ENCODE measurements at places on chromosomes 4 and X.

GRCh38 chr4:5003372-5003857 lies 15.8 kb downstream of the CYTL1 start:
- no peak for DNase-seq

- DNase-seq, result no peak
These were observed 505.8 kb downstream of the KLHL13 start for GRCh38 chrX:117610806-117611205.

GRCh38 chr4:152599095-152599494 lies 63.2 kb upstream of the FBXW7 start:
- no peak for DNase-seq

DNA sequence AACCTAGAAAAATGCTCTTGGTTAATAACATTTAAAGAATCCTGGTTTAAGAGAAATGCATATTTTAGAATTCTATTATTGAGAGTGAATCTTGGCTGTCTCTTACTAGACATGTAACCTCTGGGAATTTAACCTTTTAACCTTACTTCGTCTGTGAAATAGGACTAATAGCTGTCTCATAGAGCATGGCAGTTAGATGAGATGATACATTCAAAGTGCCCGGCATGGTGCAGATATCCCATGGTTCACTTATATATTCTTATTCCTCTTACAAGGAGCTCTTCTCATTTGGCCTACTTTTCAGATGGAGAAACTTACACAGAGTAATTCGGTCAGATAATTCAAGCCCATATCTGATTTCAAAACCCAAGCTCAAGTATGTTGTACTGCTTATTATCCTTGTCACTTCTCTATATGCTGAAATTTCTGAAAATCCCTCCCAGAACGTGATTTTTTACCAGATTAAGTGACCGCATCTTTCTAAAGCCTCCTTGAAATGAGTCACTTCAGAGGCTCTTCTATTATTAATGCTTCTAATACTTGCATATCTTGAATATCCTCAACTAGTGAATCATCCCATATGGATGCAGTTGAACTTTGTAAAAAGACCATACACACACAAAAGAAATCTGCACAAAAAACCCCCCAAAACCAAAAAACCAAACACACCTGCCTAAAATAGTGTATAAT lies 4.9 kb downstream of the CDKN2AIP start:
- no peak for DNase-seq

DNA sequence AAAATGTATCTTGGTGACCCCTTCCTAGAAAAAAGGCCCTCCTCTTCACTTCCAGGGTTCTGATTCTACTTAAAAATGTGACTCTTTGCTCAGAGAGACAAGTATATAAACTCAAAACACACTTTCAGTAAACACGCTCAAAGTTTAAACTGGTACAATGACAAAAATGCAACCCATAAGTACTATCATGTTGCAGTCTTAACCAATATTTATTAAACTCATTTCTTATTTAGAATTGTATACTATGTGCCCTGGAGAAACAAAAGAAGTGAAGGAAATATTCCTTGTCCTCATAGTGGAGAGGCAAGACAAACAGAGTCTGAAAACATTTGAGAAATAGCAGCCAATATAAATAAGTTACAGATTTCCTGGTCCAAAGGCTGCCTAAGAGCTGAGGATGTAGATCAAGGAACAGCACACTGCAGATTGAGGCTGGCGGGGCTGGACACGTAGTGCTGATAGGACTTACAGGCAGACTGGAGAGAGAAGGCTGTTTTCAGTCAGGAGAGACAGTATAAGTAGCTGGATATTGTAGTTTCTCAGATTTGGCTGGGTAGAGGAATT lies 39.1 kb upstream of the ANXA3 start:
- DNase-seq, result no peak

- peak; percentile 60 for DNase-seq
These were observed 2.8 kb downstream of the ARX start for GRCh38 chrX:25012793-25013631.

- DNase-seq, result no peak
These were observed 111.1 kb downstream of the KLF8 start for GRCh38 chrX:56343219-56343618.

DNA sequence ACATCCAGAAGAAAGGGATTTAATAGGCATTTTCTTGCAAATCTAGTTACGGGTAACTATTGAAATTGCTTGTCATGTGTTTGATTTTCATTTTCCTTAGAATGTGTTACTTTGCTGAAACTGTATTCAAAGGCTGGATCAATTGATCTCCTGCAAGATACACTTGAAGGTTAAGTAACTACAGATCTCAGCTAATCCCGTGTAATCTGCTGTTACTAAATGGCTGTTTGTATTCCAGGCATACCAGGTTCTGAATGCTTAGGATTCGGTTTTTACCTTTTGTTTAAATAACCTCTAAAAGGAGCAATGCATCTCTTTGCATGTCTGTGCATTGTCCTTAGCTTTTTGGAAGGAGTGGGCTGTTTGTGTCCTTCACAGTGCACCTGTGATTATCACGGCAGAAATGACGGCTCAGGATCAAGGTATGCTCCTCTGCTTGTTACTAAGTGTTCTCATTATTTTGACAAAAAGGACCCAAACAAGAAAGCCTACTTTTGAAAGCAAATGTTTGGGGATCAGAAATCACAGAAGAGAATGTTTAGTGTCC lies at the start of gene LRIT3:
TSS of gene LRIT3 (plus strand) at position 212 of the 547 bp plus-strand sequence. CDS start at position 307, 95 bp downstream.
- no peak for DNase-seq

DNA sequence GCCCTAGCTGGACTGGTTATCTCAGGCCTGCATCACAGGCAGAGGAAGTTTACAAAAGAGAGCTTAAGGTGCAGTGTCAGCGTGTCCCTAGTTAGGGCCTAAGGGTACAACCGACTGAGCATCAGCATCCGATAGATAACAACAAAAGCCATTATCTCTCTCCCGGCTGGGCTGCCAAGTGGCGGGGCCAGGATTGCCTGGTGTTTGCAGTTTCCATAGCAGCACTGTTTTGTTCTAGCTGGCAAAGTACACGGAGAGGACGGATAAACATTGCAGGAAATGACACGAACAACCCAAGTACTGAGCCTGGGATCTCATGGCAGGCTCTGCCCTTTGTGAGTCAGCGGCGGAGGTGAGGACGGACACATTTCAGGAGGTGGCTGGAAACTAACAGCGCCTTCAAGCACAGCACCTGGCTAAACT lies 104.7 kb upstream of the NOCT start:
- DNase-seq, result peak; percentile 22

DNA sequence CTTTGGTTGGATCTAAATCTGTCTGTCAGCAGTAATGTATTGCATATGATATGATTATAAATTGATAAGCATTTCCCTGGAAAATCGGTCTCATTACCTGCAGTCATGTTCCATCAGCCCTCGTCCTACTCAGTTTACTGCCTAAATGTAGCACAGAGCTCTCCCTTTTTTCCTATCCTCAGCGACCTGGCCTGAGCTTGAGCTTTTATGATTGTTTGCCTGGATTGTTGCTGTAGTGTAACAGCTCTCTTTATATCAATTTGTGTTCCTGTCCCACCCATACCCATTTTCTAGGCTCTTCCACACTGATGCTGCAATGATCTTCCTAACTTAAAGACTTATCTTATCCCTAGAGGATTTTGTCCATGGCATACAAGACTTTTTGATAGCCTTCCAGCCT lies 95.7 kb downstream of the FRAS1 start:
- no peak for DNase-seq

GRCh38 chr4:3644849-3645627 lies 112.8 kb upstream of the LRPAP1 start:
- no peak for DNase-seq

GRCh38 chr4:153781717-153782416 lies 7.0 kb downstream of the SFRP2 start:
- DNase-seq, result no peak

GRCh38 chr4:153257151-153257620 lies 52.9 kb downstream of the TRIM2 start:
- DNase-seq, result no peak

GRCh38 chr4:70559211-70559830 lies 32.7 kb upstream of the AMBN start:
- no peak for DNase-seq

- DNase-seq, result no peak
These were observed 31.4 kb upstream of the RBPJ start for GRCh38 chr4:26289401-26289800.

DNA sequence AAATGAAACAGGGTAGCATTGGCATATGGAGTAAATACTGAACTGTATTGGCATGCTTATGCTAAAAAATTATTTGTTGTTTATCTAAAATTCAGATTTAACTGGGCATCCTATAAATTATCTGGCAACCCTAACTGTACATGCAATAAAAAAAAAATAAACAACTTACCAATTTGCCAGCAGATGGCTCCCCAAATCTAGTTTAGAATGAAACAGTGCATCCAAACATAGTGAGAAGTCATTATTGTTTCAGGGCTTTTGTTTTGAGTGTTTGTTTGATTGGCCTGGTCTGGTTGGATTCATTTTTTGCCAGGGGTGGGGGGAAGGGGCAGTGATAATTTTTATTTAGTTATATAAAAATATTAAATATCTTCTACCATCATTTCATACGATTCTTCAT lies 12.8 kb upstream of the NSUN7 start:
- no peak for DNase-seq

- DNase-seq, result no peak
These were observed 153.0 kb upstream of the PSAPL1 start for GRCh38 chr4:7587433-7588405.

DNA sequence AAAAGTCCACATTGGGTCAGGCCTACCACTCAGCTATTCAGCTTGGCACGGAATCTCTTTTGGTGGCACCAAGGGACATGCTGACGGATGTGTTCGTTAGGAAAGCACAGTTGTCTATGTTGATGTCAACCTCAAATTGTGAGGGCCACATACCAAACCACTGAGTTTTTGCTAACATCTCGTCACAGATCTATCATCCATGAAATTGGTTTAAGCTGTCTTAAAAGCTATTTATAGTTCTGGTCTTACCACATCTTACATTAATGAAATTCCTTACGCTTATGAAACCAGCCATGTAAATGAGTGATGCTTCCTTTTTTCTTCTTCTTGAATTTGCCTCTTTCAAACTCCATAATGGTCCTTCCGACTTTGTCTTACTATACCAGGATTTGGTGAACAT lies 101.5 kb downstream of the MGST2 start:
- DNase-seq, result no peak

DNA sequence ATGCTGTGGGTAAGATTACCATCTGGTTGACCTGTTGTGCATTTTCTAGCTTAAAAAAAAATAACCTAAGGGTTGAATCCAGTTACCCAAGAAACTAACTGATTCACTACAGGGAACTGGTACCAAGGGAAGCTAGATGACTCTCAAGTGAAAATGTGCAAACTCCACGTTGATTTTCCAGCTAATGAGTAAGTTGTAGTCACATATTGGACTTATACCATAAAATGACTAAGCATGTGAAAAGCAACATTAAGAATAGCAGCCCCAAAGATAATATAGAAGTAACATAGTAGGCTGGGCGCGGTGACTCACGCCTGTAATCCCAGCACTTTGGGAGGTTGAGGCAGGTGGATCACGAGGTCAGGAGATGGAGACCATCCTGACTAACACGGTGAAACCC lies 270.9 kb downstream of the SPRY1 start:
- DNase-seq, result no peak

DNA sequence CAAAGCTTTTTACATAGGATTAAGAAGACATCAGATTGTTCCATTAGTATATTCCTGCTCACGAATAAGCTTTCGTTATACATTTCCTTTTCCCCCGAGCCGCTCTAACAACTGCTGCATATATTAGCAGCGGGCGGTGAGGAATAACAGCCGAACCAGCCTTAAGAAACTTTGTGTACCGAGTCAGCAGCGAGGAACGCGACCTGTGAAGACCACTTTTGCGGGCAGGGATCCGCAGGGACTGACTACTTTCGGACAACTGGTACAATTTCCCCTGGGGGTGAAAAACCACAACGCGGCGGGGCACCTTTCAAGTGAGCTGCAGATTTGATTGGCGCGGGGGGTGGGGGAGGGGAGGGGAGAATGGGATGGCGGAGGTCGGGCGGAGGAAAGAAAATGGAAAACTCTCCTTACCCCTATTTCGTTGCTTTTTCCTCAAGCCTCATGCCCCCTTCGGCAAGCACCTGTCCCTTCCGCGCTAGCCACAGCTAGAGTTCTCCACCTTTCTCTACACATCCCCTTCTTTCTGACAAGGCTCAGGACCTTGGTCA lies 5.9 kb upstream of the PITX2 start:
- no peak for DNase-seq

GRCh38 chr4:104896660-104897645 lies 249.7 kb upstream of the TET2 start:
- DNase-seq, result no peak

DNA sequence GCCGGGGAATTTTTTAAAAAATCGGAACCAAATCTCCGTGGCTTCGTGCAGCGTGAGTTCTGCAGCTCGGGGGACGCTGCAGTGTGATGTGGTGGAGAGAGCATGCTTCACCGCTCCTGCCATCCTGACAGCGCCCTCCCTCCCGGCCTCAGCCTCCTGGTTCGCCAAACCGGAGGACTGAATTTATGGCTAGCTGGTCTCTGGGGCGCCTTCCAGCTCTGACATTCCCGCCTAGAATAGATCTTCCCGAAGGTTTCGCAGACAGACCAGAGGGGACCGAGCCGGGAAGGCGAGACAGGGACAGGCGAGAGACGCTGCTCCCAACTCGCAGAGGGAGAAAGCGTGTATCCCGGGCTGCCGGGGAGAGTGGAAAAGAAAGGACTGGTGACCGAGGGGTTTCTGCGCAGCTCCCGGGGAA lies 25.9 kb downstream of the HOPX start:
- peak; percentile 40 for DNase-seq

DNA sequence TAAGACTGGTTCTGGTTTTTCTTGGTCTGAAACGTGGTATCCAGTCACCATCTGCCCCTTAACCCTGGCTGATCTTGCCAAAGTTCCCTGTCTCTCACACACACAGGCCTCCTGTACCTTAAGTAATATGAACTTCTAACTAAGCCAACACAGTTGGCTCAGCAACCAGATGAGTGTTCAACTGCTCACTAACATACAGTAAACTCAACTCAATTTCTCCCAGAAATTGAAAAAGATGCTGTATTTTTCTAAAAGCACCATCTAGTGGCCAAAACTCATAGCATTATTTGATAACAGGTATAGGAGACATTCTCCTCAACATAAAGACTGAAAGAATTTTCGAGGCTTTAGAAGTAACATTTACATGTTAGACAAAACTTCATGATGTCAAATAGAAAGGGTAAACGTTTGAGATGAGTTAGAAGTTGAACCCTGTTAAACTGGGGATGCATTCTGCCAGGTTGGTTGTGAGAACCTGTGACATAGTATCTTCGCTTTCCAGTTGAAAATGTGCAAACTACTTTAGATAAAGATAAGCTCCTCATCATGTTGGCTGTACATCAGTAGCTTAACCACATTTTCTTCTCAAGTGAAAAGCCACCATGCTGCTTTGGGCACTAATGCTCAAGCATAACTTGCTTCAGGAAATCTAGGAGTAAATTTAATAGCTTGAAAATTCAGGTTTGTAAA lies 31.2 kb downstream of the CCNI start:
- no peak for DNase-seq
